Fibroblast of skin of abdomen (primary cell): ENCODE measurements at places on chromosomes 5 and 9.

DNA sequence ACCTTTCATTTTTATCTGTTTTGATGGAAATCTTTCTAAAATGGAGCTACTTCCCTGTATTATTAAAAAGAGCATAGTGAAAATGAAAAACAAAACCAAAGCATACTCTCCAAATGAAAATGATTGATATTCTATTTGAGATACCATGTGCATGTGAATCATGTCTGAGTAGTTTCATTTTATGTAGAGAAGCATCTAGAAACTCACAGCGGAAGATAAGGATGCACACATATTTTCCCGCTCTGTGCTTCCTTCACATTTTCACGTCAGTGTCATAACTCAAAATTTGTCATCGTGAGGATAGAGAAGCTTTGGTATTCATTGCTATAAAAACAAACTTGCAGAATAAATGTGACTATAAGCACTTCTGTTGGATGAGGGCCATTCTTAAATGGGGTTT lies 34.0 kb upstream of the CLINT1 start:
- DNase-seq = no peak

DNA sequence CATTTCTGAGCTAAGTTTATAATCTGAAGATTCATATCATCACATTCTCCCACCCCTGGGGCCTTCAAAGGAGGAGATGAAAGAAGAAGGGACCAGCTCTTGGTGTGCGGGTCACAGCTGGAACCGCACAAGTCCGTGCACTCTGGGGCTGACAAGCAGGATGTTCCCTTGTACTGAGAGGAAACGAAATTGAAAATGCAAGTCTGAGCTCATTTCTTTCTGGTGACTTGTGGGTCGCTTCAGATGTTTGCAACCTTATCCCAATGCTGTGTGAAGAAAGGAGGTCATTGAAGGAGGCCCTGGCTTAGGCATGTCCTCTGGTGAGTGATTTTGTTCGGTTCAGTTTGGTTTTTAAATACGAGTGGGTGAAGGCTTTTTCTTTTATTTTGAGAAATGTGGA lies 59.6 kb downstream of the C9orf152 start:
- no peak for DNase-seq

DNA sequence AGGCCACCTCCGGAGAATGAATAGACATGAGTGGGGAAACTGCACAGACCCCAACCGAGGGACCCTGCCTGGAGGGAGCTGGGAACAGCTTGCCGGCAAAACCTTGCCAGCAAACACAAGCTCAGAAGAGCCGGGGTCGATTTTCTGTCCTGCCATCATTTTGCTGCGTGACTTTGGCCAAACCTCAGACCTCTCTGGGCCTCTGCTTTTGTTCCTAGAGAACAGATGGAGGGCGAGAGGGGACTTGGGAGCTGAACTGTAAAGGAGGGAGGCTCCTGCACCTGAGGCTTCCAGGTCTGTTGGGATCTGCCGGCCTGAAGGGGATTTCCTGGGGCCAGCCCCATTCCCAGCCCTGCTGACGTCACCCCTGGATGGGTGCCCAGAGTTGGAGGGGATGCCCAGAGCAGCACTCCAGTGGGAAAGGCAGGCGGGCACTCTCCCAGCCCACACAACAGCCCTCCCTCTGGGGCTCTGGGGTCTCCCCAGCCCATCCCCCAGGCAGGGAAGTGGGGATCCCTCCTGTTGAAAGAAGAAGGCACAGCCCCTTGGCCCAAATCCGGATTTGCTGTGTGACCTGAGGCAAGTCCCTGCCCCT lies 40.4 kb upstream of the SYNPO start:
- DNase-seq = peak; percentile 79

- DNase-seq = no peak
These were observed 155.0 kb upstream of the ERCC6L2 start for GRCh38 chr9:95720496-95720895.

- DNase-seq = no peak
These were observed 145.3 kb downstream of the MLLT3 start for GRCh38 chr9:20476912-20477521.

- DNase-seq = no peak
These were observed 23.2 kb downstream of the LEAP2 start for GRCh38 chr5:132896685-132897084.

DNA sequence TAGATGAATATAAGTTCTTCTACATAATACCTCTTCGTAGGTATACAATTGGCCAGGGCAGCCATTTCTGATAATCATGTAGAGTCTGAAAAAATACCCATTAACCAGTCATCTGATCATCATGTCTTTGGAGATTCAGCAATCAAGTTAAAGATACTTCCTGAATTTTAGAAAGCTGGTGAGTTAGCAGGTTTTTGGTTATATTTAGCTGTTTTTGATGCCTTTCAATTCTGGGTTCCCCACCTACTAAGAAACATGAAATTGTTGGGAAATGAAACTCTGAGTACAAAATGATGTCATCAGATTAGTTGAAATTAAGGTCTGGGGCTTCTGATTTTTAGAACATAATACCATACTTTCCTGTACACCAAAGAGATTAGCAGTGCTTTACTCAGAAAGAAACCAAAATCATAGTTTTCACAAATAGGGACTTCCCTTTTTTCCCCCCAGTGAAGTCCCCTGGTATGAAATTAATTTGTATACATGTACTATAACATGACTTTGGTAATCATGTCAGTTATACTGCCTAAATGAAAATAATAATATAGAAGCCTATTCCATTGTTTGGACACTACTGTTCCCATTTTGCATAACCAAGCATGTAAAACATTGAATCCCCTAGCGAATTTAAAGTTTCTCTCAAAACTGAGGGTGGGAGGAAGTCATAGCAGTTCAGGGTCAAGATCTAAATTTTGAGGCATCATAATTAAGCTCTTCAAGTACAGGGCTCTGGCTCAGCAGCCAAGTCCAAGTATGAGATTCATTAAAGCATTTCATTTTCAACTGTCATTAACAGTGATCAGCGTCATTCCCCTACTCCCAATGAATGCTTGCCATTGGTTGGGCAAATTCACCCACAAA lies 17.9 kb downstream of the PRLR start:
- no peak for DNase-seq

DNA sequence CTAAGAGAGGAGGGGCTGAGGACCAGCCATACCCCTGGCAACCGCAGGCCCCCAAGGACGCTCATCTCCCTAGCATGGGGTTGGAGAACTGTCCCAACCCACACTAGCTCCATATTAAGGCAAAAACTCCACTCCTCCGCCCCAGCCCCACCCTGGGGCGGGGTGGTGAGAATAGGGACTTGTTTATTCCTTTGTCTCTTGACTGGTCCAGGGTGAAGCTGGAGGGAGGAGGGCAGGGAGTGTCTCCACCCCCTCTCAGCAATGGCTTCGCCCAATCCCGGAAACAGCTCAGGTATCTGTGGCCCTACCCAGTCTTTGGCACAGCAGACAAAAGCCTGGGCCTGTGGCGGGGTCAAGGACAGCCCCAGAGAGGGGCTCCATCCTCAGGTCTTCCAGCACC lies 16.9 kb downstream of the PRRX2 start:
- DNase-seq = no peak

GRCh38 chr9:33620738-33621439 lies 96.8 kb downstream of the ANKRD18B start:
- DNase-seq = peak; percentile 84

GRCh38 chr5:58886315-58887207 lies 303.7 kb downstream of the RAB3C start:
- DNase-seq = peak; percentile 58

GRCh38 chr9:536597-537511 lies 304.6 kb upstream of the DMRT1 start:
- DNase-seq = no peak

GRCh38 chr5:167916706-167917105 lies 374.7 kb upstream of the WWC1 start:
- peak; percentile 74 for DNase-seq

DNA sequence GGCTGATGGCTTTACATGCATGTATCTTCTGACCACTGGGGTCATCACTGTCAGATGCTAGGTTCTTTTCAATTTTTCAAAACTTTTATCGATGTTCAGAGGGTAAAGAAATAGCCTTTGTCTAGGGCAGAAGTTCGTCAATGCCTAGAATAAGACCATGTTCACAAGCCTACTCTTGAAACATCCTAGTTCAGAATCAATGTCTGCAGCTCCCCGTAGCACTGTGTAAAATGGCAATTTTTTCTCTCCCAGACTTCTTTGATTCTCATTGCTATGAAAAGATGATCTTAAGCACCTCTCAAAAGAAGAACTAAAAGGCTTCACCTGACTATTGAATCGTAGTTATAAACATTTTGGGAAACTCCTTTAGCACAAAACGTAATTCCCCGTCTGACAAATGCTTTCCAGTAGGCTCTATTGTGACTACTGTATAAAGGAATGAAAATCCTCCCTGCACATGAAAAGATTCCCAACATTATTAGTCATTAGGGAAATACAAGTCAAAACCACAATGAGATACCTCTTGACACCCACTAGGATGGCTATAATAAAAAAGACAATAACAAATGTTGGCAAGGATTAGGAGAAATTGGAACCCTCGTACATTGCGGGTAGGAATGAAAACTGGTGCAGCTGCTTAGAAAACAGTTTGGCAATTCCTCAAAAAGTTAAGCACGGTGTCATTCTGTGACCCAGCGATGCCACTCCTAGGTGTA lies 263.5 kb downstream of the ARHGAP26 start:
- DNase-seq = peak; percentile 93

GRCh38 chr5:74433255-74433895 lies 207.2 kb downstream of the ENC1 start:
- DNase-seq = peak; percentile 43

DNA sequence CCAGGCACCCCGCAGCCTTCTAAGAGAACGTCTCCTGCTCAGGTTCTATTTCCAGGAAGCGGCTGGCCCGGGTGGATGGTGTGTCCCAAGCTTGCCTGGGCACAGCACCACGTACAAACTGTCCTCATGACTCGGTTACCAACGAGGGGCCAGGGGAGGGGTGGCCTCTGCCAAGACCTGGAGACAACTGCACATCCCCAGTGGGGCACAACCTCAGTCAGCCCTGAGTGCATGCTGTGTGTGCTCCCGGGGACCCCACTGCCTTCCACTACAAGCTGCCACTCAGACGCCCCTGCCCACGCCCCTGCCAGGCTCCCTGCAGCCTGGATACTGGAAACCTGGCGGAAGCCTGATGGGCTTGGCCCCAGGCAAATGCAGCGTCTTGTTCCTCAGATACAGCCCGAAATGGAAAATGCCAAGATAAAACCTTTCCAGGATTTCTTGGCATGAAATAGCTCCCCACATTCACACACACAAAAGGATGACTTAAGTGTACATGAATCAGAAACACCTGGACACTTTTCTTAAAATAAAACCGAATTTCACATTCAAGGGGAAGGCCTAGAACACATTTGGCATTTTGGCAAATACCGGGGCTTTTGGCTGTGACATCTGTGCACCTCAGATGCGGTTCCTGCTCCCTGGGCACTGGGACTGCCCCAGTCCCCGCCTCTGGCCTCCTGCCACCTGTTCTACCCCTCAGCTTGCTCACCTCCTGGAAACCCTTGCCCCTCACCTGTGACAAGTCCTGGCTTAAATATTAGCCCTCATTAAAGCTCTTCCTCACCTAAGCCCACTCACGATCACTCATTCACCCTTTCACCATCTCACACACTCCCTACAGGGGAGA lies 62.5 kb downstream of the COL23A1 start:
- no peak for DNase-seq

DNA sequence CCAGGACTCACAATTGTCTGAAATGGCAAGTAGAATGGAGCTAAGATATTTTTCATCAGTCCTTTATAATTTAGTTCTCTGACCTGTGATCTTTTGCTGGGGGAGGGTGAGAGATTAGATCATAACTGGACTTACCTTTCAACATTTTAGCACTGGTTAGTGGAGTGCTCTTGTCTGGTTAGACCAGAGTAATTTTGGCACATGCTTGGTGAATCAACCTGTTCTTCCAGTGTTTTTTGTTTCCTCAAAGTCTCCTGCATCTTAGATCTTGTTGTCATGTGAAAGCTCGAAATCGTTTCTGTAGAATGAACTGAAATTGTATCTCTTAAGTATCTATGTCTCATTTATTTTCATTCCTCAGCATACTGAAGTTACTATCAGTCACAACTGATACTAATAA lies 122.4 kb downstream of the TLE4 start:
- no peak for DNase-seq

DNA sequence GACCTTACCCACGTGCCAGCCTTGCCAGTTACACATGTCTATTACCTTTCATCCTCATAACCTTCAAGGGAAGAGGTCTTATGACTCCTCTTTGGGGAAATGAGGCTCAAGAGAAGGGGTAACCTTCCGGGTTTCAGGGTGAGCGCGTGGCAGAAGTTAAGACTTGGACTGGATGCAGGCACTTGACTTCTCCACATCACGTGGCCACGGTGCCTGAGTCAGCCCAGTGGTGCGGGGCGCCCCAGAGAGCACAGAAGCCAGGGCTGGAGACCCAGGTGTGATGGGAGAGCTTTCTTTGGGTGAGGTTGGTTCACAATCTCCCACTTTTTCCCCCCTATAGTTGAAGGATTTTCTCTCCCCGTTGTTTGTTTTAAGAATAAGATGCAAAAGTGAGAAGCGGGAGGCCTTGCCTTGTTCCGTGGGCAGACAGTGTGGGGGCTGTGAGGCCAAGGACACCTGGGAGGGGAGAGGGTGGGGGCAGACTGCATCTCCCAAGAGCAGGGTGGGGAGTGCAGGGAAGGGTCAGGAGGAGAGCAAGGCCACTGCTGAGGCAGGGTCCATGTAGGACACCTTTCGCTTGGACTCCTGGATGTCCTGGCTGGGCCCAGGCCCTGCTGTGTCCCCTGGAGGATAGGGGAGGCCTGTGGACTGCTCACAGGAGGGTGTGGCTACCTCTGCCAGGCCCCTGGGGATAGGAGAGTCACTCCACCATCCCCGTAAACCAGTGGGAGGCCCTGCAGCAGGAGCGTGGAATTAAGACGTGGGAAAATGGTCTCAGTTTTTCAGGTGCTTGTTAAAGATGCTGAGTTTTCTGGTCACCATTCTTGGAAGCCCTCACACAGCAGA lies 90.0 kb upstream of the CTSL start:
- no peak for DNase-seq

GRCh38 chr5:14327624-14328023 lies 184.5 kb downstream of the TRIO start:
- DNase-seq = peak; percentile 22

GRCh38 chr9:118003240-118003639 lies 299.0 kb downstream of the TLR4 start:
- DNase-seq = no peak

DNA sequence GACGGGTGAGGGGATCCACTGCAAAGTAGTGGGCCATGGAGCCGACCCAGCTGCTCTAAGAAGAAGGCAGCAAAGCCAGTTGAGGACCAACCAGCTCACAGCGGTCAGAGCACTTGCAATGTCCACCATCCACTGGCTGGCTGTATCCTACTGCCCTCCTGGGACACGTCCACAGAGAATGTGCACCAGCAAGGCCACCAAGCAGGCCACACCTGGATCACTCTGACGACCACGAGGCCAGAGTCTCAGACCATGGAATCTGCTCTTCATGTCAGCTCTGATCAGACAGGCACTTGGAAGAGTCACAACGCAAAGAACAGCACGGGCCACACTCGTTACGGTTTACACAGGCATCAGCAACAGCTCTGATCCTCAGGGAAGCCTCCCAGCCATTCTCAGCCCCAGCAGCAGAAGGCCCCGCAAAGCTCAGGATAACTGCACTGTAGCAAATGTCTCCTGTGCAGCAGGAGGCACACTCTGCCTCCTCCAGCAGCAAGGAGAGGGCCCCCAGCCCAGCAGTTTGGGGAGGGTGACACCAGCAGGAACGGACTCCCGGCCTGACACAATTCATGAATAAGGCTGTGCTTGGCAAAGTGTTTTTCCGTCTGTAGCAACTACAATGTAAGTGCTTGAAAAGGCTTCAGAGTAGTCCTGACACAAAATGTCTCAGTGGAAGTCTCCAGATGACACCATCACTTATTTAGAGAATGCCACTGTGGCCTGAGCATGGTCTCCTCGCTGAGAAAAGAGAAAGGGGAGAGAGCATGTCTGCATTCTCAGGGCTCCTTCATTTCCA lies 15.7 kb downstream of the SEMA4D start:
- no peak for DNase-seq
